ENCODE measurements at places on chromosomes 1 and 21.

DNA sequence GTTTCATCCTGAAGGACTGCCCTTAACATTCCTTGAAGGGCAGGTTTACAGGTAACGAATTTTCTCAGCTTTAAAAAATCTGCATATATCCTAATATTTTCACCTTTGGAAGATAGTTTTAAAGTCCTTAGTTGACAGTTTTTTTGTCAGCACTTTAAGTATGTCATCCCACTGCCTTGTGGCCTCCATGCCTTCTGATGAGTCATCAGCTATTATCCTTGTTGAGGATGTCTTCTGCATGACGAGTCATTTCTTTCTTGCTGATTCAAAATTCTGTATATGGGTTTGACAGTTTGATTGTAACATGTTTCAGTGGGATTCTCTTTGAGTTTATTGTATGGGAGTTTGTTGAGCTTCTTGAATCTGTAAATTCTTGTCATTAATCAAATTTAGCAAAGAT is 500.6 kb downstream of the DISC1 start:
- DNase-seq: no peak

DNA sequence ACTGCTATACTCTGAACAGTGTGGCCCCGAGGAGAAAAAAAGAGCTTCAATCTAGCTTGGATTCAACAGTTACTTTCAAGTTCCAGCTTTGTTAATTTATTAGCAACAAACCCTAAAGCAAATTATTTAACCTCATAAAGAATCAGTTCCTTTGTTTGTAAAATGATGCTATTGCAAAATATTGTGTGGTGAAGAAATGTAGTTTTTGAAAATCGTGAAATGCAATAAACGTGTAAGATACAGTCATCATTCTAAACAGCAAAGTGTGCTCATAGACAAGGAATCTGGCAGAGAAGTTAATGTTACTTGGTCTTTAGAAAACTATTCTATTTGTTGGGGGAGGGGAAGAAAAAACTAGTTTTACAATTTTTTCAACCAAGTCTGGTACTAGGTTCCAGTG is 297.6 kb upstream of the ADGRL4 start:
- no peak for DNase-seq

- DNase-seq: no peak
Measured at GRCh38 chr21:31526040-31526439, 133.5 kb upstream of the SOD1 start.

DNA sequence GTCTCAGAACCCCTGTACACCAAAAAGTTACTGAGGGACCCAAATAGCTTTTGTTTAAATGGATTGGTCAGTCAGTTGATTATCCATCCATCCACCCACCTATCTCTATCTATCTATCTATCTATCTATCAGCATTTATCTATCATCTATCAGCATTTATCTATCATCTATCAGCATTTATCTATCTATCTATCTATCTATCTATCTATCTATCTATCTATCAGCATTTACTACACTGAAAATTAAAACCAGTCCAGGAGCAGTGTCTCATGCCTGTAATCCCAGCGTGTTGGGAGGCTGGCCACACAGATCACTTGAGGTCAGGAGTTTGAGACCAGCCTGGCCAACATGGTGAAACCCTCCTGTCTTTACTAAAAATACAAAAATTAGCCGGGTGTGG is 47.1 kb downstream of the CLSTN1 start:
- no peak for DNase-seq

DNA sequence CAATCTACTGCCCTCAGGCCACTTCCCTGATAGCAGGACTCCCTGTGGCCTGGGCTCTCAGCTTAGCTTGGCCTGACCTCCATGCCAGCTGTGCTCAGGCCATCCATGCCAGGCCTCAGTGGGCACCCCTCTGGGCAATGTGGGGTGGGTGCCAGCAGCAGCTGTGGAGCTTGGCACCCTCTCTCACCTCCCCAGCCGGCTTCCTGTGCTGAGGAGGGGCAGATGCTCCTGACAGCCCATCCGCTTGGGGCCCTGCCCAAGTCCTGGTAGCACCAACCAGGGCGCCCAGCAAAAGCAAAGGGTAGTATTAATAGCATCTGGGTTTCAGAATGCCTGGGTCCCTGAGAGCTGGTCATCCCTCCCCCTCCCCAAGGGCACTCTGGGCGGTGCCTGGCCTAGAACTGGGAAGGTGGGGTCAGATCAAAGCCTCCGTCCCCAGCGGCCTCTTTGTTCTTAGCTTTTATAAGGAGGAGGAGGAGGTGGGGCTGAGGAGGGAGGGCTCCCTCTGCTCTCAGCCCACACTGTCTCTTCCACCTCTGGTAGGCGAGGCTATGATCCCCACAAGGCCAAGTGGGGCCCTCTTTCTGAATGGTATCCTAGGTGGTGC is 6.1 kb downstream of the EFNA4 start:
- no peak for DNase-seq

DNA sequence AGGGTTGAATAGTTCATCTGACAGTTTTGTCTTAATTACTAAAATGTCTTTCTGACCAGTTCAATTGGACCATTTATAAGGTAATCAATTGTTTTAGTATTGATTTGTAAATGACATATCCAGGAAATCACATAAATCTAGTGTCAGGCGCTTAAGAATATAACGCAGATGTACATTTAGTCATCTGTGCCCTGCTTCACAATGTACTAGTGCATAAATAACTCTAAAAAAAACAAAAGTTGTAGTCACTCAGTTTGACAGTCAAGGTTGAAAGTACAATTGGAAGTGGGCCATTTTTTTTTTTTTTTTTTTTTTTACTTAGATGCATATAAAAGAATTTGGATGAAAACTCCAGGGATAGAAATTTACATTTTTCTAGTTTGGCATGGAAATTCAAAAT is 490.4 kb downstream of the PTPRC start:
- DNase-seq: no peak

DNA sequence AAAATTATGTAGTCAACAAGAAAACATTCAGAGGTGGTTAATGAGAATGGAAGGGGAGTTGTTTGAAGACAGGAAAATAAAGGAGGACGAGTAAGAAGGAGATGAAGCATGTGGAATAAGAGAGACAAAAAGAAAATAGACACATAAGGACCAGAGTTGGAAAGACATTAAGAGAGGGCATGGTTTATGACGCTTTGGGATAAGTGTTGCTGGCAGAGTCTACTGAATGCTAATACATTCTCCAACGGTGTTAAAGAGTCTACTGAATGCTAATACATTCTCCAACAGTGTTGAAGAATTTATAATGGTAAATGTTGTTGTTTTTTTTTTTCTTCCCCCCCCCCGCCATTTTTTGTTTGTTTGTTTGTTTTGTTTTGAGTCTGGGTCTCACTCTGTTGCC is 13.1 kb downstream of the PRKAA2 start:
- no peak for DNase-seq

DNA sequence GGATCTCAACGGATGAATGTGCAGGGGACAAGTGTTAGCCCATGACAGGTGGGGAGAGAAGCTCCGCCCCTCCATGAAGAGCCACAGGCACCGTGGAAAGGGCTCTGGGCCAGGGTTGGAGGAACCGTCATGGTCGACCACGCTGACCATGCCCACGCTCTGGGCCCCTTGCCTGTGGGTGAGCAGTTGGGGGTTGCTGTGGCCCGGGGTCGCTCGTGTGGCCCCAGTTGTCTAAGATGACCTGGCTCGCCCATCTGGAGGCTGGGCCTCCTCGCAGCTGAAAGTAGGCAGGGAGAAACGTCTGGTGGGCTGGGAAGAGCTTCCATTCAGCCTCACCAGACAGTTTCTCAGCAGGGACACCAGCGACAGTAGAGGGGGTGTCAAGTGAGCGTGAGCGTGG is 13.1 kb upstream of the UTS2 start:
- DNase-seq: no peak

DNA sequence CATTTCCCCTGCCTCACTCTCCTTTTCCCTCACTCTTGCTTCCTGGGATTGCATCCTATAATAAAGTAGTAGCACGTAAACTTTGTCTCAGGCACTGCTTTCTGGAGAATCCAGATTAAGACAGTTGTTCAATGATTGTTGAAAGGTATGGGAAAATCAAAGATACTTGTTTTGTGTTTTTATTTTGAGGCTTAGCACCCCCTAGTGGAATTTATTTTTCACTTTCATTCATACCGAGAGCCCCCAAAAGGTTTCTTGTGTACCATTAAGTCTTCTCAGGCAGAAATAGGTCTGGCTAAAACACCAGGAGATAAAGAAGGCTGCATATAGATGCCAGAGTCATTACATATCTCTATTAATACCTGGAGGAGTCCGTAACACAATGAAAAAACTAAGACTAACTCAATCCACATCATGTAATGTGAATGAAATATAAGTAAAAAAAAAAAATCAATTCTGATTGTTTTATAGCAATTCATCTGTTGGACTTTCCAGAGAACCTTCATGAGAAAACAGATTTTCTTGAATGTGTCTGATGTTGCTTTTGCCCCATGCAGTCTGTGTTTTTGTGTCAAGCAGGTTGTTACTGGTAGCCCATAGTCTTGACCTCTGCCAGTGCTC is 103.5 kb downstream of the RPE65 start:
- DNase-seq: no peak

DNA sequence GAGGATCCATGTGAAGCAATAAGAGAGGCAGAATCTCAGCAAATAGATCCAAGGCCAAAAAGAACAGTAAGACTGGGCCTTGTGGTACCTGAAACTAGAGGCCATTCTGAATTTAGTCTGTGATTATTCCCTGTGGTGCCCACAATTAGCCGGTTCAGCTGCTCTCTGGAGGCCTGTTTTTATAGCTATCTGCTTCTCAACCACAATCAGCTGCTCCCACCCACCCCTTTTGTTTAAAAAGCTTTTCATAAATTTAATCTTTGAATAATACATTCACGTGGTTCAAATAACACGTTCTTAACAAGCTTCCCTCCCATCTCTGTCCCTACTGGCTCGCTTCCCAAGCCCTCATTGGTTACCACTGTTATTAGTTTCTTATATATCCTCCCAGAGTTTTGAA is 18.0 kb downstream of the UBE2T start:
- DNase-seq: no peak

DNA sequence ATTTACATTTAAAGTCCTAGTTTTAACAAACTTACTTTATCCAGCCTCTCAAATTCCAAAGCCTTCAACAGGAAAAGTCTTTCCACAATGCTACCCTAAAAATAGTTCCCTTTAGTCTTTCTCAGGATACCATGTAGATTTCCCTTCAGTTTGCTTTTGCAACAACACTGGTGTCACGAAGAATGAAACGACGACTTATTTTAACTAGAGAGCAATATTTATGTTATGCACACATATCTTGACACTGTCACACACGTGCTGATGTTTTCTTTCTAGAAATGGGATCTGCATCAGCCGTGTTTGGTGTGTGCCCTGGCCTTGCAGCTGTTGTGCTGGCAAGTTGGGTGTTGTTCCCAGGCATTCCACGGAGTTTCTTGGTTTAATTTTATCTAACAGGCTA is 75.5 kb downstream of the SIPA1L2 start:
- no peak for DNase-seq

DNA sequence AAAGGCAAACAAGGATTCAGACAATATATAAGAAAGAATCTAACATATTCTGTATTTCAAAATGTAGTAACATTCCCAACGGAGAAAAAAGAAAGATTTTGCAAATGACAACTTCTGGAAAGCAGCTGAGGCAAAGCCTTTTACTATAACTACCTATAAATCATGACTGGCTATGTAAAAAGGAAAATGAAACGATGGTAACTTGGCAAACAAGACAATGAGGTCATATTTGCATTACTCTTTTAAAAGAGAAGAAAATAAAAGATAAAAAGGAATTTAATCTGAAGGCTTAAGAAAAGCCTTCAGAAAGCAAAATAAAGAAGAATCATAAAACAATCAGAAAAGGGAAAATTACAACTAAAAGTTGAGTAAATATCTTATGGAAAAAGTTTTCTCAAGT is 25.1 kb upstream of the ASPM start:
- DNase-seq: no peak

DNA sequence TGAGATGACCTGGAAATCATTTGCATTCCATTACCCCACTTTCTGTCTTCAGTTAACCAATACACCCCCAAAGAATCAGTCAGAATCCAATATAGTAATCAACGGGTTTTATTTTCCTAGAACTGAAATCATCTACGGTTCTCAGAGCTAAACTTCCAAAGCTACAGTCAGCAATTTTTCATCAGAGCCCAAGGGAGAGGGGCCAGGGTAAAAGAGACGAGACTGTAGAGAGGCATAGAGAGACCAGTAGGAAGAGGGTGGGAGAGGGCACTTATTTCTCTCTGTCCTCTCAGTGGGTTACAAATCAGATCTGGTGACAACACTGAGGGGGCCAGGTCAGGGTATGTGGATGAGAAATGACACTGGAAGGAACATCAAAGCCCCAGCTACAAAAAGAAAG is 1.1 kb upstream of the MRPL24 start:
- DNase-seq: no peak

DNA sequence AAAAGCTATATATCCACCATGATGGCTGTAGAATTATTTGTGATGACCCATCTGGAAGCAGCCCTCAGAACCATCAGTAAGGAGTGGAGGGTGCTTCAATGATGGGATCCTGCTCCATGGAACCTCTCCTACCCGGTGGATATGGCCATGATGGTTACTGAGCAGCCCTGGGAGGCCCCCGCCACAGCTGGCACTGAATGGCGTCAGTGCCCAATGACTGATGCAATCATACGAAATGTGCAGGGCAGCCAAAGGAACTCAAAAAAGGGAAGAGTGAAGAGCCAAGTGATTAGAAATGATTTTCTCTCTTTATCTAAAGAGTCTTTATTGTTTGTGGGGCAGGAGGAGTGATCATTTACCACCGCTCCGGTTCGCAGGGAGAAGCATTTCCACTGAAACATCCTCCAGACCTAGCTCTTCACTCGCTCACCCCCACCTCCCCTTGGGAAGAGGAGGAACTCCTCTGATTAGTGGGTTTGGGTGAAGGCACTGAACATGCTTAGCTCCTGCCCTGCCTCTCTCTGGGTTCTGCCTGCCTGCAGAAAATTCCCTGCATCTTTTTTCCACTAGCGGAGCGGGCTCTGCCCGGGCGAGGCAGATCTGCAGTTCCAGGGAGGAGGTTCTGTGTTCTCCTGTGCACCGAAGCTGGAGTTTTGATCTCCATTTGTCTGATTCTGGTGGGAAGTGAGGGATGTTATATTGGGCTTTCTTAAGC is 260.3 kb downstream of the GRIK3 start:
- DNase-seq: no peak

DNA sequence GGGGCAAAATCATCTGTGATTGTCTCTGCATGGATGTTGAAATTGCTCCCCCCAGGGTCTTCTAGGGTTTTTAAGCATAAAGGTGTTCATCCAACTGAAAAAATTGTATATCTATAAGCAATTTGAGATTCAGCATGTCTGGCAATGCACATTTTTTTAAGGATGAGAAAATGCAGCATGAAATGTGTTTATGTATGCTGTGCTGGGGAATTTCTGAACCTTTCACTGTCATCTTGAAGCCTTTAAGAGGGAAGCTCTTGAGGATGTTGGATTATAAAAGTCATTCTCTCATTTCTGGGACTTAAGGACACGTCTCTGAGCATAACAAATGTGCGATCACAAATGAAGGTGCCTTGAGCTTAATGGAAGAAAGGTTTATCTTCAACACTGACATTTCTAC is 9.4 kb downstream of the OVAAL start:
- DNase-seq: no peak

- DNase-seq: no peak
Measured at GRCh38 chr1:98516306-98516705, 145.2 kb upstream of the SNX7 start.
